ENCODE measurements at places on chromosomes 2 and 18. TPM values are rescaled to one million over a fixed set of nuclear protein-coding genes. Genes with fewer than 3 reads are reported as not detected.
A peak's percentile ranks its signal among the peaks of the same experiment; 100 is the strongest.

DNA sequence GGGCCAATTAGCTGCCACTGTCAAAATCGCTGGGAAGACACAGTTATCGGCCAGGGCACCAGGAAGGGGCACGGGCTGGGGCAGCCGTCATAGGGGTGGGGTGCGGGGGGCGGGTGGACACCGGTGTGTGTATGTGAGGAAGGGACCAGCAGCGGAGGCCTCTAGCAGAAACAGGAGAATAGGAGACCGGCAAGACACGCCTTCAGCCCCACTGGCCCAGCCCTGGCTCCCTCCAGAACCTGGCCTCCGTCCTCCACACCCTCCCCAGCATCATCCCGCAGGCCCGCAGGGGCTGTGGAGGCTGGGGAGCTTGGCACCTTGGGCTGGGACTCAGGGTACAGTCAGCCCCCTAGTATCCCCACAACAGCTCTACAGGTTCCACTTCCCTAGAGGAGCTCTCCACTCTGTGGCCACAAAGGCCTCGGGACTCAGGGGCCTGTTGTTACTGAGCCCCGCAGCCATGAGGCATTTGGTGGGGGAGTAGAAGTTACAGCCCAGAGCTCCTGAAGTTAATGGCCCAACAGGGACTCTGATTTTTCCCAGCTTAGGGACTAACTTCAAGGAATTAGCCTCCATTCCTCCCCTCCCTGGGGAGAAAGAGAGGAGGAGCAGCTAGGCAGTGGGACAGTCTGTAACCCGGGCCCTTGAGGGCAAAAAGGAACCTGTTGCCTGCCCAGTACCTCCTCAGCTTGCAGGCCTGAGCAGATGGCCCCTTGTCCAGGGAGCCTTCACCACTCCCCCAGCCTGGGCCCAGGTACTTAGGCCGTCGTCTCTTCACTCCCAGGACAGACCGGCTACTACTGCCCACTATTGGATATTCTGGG lies 19.9 kb downstream of the SH2D6 start:
- no peaks in the 10 kb centered on the region for H3K27me3 ChIP-seq
- no peaks in the 10 kb centered on the region for H3K36me3 ChIP-seq
- no peak for DNase-seq
- H3K4me3 ChIP-seq, result peak overlapping the region; percentile 48
- peaks cover 25% of the 10 kb centered on the region for H3K4me1 ChIP-seq

GRCh38 chr2:187783446-187783845 lies 229.2 kb upstream of the TFPI start:
- no peak overlapping the region for H3K4me3 ChIP-seq
- H3K4me1 ChIP-seq, result no peaks in the 10 kb centered on the region
- no peak overlapping the region for H3K27ac ChIP-seq
- H3K27me3 ChIP-seq, result no peaks in the 10 kb centered on the region

DNA sequence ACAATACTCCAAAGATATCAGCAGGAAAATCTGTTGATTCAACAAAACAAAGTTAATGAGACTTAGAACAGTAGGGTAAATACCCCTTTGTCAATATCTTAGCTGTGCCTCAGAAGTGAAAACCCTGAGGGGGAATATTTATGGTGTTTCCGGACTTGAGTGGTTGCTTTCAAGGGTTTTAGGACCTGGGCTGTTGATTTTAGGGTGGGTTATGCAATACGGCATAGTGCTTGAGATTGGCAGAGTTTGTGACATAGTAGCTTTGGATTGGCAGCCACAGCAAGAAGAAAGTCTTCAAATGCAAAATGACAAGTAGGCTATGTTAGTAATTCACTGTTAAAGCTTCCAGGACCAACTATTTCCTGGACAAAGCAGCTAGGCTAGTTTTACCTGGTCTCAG lies 826.3 kb upstream of the CDH2 start:
- no peaks in the 10 kb centered on the region for H3K36me3 ChIP-seq
- H3K4me3 ChIP-seq, result no peak overlapping the region
- no peak overlapping the region for H3K27ac ChIP-seq
- no peaks in the 10 kb centered on the region for H3K27me3 ChIP-seq
- no peak for DNase-seq

GRCh38 chr18:57749604-57749970 lies 53.5 kb downstream of the ATP8B1 start:
- DNase-seq, result no peak
- H3K27me3 ChIP-seq, result no peaks in the 10 kb centered on the region
- no peak overlapping the region for H3K4me3 ChIP-seq
- peaks cover 3% of the 10 kb centered on the region for H3K36me3 ChIP-seq
- H3K4me1 ChIP-seq, result peaks cover 21% of the 10 kb centered on the region

DNA sequence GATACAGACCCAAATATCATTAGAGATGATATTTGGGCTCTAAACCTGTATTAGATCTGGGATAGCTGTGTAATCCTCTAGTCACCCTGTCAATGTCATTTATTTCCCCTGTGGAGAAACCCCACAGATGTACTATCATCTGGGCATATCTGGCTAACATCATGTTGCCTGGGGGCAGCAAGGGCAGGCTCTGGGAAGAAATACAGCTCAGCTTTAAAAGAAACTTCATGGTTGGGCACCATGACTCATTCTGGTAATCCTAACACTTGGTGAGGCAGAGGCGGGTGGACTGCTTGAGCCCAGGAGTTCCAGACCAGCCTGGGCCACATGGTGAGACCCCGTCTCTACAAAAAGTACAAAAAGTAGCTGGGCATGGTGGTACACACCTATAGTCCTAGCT lies 282.5 kb downstream of the SLC8A1 start:
- H3K27me3 ChIP-seq, result no peaks in the 10 kb centered on the region
- H3K4me1 ChIP-seq, result no peaks in the 10 kb centered on the region
- no peaks in the 10 kb centered on the region for H3K36me3 ChIP-seq

GRCh38 chr2:204453730-204454167 lies 91.5 kb upstream of the PARD3B start:
- no peak overlapping the region for H3K4me3 ChIP-seq
- no peaks in the 10 kb centered on the region for H3K36me3 ChIP-seq
- DNase-seq, result no peak
- peak overlapping the region; percentile 91 for H3K27ac ChIP-seq

GRCh38 chr2:236993286-236993685 lies 92.4 kb upstream of the COPS8 start:
- H3K4me3 ChIP-seq, result no peak overlapping the region
- H3K36me3 ChIP-seq, result no peaks in the 10 kb centered on the region
- no peak overlapping the region for H3K27ac ChIP-seq
- H3K4me1 ChIP-seq, result peaks cover 13% of the 10 kb centered on the region

- no peak for DNase-seq
- no peaks in the 10 kb centered on the region for H3K36me3 ChIP-seq
- H3K4me1 ChIP-seq, result peaks cover 8% of the 10 kb centered on the region
- H3K27ac ChIP-seq, result no peak overlapping the region
- H3K27me3 ChIP-seq, result no peaks in the 10 kb centered on the region
Observed at GRCh38 chr2:200661477-200661876, 75.7 kb downstream of the AOX1 start.

- DNase-seq, result no peak
- H3K36me3 ChIP-seq, result no peaks in the 10 kb centered on the region
- H3K27me3 ChIP-seq, result peaks cover 25% of the 10 kb centered on the region
- no peak overlapping the region for H3K27ac ChIP-seq
- H3K4me3 ChIP-seq, result no peak overlapping the region
Observed at GRCh38 chr2:11499081-11499743, 33.3 kb upstream of the E2F6 start.

- H3K27me3 ChIP-seq, result no peaks in the 10 kb centered on the region
- H3K27ac ChIP-seq, result no peak overlapping the region
- peaks cover 16% of the 10 kb centered on the region for H3K4me1 ChIP-seq
Observed at GRCh38 chr2:196160946-196161345, 10.4 kb downstream of the STK17B start.

GRCh38 chr2:85840091-85840490 lies 48.7 kb downstream of the ST3GAL5 start:
- H3K27ac ChIP-seq, result no peak overlapping the region
- no peak for DNase-seq
- H3K36me3 ChIP-seq, result peaks cover 4% of the 10 kb centered on the region
- H3K4me3 ChIP-seq, result no peak overlapping the region

- peaks cover 5% of the 10 kb centered on the region for H3K4me1 ChIP-seq
- H3K27ac ChIP-seq, result peak overlapping the region; percentile 22
- no peaks in the 10 kb centered on the region for H3K27me3 ChIP-seq
- DNase-seq, result peak; percentile 80
Observed at GRCh38 chr18:39624961-39625360, 2059.4 kb upstream of the CELF4 start.

The CYP27A1 gene
- 3.9 TPM for total RNA-seq

The FNDC4 gene
- 6.9 TPM for total RNA-seq

The DSG4 gene
- not detected for total RNA-seq

The FAM168B gene
- 117 TPM for total RNA-seq

The BOLL gene
- total RNA-seq, result not detected

The SP5 gene
- not detected for total RNA-seq

All from astrocyte (in vitro differentiated cells and primary cell).